ENCODE measurements at places on chromosomes 1 and 21.

- peak; percentile 35 for DNase-seq
These were observed 28.4 kb downstream of the TRIM45 start for GRCh38 chr1:117093091-117093534.

GRCh38 chr1:2591581-2592261 lies 5.1 kb downstream of the PRXL2B start:
- DNase-seq: no peak

DNA sequence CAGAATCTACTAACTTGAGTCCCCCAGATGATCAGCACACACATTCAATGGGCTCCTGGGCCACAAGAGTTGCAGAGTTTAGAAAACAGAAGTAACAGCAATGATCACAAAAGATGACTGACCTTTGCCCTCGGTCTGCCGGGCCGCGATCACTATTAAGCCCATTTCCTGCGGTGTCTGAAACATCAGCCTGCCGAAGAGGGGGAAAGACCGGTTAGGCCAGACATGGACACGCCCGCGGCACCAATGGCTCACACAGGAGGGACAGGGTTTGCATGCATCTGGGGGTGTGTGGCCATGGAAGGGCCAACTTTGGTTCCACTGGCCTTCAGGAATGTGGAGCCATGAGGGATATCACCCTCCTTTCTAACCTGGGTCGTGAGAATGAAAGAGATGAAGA lies 68.2 kb downstream of the SIM2 start:
- no peak for DNase-seq

- no peak for DNase-seq
These were observed 13.1 kb downstream of the ECE1 start for GRCh38 chr1:21277180-21277579.

DNA sequence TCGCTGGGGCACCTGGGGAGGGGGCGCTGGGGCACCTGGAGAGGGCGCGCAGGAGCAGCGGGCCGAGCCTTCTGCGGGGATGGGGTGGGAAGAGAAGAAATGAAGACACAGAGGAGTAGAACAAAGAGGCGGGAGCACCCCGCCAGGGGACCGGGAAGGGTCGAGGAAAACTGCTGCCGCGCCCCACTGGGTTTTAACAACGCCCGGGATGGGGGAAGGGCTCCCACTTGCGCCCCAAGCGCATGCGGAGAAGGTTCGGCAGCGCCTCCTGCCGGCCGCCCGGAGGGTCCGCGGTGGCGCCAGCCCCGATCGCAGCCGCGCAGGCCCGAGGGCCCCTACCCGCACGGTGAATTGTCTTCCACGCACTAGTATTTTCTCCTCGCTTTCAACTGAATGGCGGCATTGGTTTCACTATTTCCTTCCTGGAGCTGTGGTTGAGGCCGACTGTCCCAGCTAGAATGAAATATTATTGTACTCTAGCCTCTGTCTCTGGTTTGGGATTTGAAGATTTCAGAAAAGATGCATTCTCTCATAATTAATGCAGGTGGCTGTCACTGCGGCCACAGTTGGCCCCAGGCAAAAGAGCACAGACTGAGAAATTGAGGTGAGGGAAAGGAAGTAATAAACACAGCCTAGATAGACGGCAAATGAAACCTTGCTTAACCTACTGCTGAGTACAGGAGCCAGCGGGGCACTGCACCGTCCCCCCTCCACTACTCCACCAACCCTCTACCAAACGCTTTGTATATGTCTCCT lies 57.3 kb downstream of the MAB21L3 start:
- peak; percentile 49 for DNase-seq

DNA sequence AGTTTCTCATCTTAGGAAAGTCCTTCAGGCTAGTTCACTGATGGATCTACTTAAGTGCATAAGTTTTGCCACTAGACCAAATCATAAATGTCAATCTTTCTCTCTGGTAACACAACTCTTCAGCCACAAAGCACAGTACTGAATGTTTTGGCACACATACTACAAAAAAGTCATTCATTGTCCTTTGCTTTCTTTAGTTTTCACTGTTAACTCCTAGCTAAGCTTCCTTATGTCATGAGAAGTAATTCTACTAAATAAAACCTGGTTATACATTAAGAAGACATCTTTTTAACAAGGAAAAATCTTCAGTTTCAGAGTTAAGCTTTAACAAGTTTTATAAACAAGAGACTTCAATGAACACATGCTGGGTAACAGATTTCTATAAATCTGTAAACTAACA lies 379.2 kb upstream of the NFIA start:
- no peak for DNase-seq

- DNase-seq: no peak
These were observed 8.6 kb upstream of the ACBD3 start for GRCh38 chr1:226195144-226195543.

GRCh38 chr21:20618878-20619277 lies 379.3 kb upstream of the NCAM2 start:
- no peak for DNase-seq

DNA sequence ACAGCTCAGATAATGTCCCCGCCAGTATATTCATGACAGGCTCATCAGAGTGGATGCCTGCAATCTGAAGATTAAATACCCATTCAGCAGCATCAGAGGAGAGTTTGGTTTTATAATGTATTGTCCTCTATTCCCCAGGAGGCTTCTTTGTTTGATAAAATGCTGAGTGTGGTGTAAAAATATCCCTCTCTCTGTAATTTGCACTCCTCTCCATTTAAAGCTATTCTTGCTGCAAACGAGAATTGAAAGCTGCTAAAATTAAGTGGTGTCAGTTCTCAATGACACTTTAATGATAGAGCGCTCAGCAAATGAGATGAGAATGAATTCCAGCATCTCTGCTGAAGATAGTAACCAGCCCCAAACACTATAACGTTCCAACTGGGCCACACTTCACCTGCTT lies 205.7 kb upstream of the RRP15 start:
- no peak for DNase-seq

DNA sequence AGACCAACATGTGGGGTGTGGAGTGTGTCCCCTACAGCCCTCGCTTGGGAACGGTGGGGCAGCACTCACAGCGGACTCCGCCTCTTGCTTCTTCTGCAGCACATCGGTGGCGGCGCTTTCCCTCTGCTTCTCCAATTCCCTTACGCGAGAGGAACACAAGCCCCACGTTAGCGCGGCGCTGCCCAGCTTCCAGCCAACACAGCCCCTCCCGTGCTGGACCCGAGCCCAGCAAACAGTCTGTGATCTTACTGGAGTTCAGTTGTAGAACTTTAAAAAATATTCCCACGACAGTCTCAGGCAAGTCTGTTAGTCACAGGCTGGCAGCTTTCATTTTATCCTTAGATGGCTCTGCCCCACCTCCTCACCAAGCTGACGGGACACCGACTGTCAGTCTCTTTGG lies 13.6 kb downstream of the THAP3 start:
- no peak for DNase-seq

- no peak for DNase-seq
These were observed 666 bp upstream of the BEND5 start for GRCh38 chr1:48777219-48777895.

- no peak for DNase-seq
These were observed 278.2 kb downstream of the USP25 start for GRCh38 chr21:16007943-16008342.
